ENCODE measurements at places on chromosomes 7 and 10.
A peak's percentile ranks its signal among the peaks of the same experiment; 100 is the strongest.

DNA sequence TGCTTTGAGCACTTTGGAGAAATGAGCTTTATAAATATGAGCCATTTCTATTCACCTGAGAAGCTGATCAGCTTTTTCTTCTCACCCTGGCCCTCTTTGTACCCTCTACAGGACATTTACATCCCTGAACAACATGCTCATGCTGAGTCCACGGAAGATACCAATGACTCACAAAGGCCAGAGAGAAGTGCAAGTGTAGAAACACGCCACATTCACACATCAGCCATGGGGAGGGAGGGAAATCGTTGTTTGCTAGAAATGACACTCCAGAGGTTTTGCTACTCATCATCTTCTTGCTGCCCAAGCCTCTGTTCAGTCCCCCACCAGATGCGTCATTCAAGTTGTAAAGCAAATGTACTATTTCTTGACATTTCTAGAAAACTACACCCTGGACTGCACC lies 2.8 kb upstream of the UCN3 start:
- no peak for DNase-seq

DNA sequence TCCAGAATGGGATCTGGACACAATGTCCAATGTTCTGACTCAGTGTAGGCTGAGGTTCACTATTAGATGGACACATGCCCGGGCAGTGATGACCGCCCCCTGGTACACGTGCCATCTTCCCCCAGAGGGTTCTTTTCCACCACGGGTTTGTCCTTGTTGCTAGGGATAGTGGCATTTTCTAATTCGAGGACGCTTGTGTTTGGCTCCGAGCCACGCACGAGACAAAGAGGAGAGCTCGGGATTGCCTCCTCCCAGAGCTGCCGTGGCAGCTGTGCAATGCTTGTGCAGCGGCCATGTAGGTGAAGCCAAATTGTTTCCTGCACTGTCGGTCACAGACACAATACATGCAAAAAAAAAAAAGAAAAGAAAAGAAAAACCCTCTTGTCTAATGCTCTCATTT lies 207.5 kb downstream of the PAXIP1 start:
- DNase-seq, result no peak

DNA sequence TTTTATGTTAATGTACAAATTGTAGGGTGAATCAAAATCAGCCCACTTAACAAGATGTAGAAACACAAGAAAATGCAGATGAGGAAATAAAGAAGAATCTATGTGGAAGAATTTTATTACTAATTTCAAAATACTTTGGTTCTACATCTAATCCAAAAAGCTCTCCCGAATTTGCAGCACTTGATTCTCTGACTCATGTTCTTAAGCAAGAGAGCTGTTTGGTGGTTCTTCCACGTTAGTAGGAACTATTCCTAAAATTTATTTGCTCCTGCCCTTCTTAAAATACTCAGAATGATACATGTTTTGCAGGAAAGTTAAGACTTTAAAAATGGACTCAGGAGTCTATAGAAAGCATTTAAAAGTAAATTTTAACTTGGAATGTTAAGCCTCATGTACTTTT lies 91.8 kb downstream of the ZMYND11 start:
- DNase-seq, result no peak

DNA sequence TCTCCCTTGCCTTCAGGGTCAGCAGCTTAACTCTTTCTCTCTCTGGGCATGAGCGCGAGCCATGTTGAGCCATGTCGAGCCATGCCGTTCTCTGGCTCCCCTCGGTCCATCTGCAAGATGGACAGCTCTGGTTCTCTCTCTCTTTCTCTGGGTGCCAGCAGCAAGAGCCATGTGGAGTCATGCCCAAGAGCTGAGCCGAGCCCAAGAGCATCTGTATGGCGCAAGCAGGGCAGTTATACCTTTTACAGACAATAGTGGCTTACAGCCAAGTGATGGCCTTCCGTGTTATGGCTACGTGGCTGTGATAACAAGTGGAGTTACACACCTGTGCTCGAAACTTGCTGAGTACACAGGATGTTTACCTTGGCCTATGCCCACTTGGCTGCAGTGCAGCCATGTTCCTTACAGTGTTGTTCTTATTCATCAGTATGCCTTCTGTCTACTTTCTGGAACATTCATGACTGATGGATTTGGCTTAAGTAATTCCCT lies 327.7 kb downstream of the GLRX3 start:
- no peak for DNase-seq

DNA sequence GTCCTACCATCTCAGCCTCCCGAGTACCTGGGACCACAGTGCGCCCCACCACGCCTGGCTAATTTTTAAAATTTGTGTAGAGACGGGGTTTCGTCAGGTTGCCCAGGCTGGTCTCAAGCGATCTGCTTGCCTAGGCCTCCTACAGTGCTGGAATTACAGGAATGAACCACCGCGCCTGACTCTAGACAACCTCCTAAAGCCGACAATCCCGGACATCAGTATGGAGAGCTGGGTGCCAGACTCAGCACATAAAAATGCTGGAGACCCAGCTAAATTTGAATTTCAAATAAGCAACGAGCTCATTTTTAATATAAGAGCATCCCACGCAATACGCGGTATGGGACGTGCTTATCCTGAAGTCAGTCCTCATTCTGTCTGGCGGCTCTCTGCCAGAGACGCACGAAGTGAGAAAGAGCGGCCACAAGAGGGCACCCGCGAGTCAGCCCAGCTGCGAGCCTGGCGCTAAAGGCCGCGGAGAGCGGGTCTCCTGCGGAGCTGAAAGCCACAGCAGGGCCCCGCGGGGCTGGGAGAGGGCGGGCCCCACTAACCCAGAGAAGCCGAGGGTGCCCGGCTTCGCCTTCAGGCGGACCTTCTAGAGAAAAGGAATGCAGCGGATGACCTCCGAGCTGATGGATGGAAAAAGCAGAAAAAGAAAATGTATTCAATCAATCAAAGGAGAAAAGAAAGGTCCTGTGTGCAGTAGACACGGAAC lies 7.0 kb downstream of the CALY start:
- peak; percentile 94 for DNase-seq

DNA sequence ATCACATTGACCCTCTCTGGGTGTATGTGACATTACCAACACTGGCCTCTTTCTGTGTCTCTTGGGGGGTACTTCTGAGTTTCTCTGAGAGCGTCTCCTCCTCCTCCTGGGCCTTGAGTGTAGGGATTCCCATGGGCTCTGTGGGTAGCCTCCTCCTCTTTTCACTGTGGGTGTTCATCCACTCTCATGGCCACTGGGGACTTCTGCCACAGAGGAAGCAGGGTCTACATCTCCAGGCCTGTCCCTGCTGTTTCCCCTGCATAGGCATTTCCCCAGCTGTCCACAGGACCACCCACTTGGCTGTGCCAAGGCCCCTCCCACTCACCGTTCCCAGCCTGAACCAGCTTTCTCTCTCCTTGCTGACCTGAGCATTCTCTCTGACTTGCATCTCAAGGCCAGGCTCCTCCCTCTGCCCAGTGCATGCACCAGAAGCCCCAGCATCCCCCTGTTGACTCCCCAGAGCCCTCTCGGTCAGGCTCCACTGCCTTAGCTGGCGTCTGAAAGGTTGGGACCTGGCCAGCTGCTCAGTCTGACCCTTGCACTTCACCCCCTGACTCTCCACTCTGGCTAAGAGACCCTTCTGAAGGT lies 487.6 kb downstream of the GLRX3 start:
- no peak for DNase-seq

DNA sequence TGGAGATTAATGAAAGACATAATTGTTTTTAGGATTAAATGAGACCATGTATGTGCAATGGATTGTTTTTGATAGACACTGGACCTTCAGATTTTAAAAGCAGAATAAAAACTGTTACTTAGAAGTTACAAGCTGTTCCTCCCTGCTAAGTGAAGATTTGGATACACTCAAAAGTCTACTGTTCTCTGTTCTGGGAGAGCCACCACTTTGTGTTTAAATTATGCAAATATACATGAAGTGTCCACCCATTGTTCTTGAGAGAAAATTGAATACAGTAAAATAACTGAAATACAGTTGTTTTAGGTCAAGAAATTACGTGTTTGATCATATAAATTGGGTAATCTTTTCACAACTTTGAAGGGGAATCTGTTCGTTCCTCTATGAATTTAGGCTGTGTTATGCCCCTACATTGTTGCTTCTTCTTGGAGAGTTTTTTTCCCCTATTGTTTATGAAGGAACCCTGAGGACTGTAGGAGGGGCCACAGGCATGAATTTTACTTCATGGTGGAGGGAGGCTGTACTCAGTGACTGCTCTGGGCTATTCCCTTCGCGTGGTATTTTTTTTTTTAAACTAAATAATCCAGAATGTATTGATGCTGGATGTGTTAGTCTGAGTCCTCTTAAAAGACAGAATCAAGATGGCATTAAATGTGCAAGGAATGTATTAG lies 18.6 kb upstream of the VCL start:
- no peak for DNase-seq

DNA sequence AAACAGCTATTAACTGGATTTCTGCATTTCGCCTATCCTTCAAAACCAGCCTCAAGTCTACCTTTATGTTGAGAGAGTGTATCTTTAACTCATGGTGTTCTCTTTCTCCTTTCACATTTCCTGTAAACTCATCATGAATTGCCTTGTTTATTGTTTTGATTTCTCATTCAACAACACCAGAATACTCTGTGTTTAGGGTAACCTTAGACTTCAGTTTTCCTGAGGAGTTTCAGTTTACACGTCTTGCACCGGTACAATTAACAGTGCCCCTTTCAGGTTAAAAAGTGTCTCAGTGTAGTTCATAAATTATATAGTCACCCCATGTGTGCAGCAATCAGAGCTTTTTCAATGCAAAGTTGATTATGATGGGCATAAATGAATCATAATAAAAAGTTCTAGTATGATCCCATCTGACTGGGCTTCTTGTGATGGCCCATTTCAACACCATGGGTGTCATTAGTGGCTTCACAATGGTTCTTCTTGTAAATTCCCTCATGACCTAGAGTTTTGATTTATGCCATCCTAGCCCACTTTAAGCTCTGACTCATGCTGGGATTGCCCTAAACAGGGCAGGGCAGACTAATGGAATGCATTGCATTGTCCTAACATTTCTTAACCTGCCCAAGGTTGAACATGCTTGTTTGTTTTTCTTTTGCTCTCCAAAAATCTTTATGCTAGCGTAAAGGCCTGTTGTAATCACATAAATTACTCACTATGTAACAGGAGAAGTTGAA lies 22.0 kb downstream of the ITGB8 start:
- DNase-seq, result no peak

DNA sequence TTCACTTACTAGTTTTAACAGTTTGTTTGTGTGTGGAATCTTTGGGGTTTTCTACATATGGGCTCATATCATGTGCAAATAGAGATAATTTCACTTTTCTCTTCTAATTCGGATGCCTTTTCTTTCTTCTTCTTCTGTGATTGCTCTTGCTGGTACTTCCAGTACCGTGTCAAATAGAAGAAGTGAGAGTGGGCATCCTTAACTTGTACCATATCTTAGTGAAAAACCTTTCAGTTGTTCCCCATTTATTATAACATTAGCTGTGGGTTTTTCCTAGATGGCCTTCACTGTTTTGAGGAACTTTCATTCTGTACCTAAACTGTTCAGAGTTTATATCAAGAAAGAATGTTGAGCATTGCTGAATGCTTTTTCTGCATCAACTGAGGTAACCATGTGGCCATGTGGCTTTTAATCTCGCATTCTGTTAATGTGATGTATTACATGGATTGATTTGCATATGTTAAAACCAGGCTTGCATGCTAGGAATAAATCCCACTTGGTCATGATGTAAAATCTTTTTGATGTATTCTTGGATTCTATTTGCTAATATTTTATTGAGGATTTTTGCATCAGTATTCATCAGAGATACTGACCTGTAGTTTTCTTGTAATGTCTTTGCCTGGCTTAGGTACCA lies 78.7 kb downstream of the FAM107B start:
- DNase-seq, result no peak

GRCh38 chr7:37901236-37901827 lies 15.3 kb downstream of the SFRP4 start:
- DNase-seq, result no peak

GRCh38 chr10:58666024-58666423 lies 153.4 kb downstream of the BICC1 start:
- no peak for DNase-seq

DNA sequence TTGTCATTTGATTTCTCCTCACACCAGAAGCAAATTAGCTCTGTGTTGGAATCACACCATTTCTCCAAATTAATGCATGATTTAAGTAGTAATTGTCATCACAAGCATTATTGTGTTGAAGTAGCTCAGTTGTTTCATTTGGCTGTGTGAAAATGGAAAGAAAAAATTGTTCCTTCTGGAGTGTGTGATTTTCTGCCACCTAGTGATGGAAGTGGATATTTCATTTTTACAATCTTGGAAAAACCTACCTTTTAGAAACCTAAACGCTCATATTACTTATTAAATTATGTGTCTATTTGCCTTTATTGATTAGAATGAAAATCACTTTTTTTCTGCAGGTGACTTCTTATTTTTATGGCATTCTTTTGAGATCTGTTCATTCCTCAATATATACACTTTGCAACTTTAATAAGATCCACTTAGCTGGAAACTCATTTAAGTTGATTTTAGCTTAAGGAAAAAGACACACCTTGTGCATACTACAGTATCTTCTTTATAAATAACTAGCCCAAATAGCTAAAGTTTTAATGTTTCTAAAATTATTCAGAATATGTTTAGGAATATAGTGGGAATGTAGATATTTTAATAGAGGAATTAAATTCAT lies 50.0 kb downstream of the SRI start:
- no peak for DNase-seq

GRCh38 chr10:78972160-78972946 lies 96.4 kb upstream of the ZMIZ1 start:
- DNase-seq, result no peak

- no peak for DNase-seq
Observed at GRCh38 chr7:101650579-101651081, 21.5 kb upstream of the MYL10 start.

DNA sequence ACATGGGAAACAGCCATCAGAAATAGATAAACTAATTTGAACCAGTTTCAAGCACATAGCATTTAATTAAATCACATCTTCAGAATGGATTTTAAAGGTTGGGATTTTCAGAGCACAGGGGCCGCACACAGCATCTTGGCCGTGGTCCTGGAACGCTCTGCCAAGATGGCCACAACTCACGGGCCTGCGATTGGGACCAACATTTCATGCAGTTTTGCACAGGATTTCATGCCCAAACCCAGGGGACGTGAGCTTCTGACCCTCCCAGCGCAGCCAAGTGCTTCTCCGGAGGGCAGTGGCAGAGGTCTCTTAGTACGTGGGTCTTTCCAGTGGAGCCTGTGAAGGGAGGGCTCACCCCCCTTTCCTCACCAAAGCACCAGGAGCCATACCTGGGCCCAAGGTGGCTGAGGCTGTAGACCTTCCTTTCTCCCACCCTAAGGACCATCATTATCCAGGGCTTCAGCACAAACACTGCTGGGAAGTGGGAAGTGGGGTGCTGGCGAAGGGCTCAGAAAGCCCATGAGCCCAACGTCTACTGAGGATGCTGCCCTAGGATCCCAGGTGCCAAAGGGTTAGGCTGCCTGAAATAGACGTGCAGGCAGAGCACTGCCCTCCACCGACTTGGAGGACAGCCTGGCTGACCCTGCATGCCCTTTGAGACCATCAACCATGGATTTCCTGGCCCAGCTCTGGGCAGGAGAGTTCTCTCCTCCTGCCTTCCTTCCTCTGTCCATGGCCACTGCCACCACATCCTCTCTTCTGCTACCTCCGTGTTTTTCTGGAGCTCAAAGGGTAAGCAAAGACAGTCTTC lies 611.2 kb upstream of the MGMT start:
- DNase-seq, result no peak

- no peak for DNase-seq
Observed at GRCh38 chr10:86632951-86633350, 21.4 kb upstream of the OPN4 start.
